T-cell (primary cell): ENCODE measurements at places on chromosomes 3 and 15.

GRCh38 chr3:149713730-149714654, 38.3 kb downstream of the COMMD2 start:
- no peak for DNase-seq

- no peak for DNase-seq
Observed at GRCh38 chr15:73607843-73608242, 25.3 kb downstream of the NPTN start.

- no peak for DNase-seq
Observed at GRCh38 chr3:88005066-88005465, 53.7 kb downstream of the CGGBP1 start.

DNA sequence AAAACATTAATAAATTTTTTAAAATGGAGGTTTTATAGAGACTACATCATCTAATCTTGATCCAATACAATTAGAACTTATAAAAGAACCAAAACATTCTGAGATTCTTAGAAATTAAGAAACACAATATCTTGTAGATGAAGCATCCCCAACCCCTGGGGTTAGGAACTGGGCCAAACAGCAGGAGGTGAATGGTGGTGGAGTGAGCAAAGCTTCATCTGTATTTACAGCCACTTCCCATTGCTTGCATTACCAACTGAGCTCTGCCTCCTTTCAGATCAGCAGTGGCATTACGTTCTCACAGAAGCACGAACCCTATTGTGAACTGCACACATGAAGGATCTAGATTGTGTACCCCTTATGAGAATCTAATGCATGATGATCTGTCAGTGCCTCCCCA, 36.3 kb downstream of the KNL1 start:
- DNase-seq: no peak

GRCh38 chr3:106589311-106589942, 720.6 kb upstream of the CBLB start:
- no peak for DNase-seq

GRCh38 chr3:191356631-191357439, 26.5 kb upstream of the UTS2B start:
- DNase-seq: no peak

DNA sequence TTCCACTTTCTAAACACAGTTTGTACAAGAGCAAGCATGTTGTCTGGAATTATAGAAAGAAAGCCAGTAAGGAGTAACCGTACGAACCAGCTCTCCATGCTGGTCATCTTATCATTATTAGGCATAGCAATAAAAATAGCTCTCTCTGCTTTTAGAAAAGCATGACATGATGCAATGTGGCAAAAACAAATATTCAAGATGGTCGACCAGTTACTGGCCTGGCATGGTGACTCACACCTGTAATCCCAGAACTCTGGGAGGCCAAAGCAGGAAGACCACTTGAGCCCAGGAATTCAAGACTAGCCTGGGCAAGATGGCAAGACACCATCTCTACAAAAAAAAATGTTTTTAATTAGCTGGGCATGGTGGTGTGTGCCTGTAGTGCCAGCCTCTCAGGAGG, 2.6 kb upstream of the MAP4 start:
- no peak for DNase-seq

DNA sequence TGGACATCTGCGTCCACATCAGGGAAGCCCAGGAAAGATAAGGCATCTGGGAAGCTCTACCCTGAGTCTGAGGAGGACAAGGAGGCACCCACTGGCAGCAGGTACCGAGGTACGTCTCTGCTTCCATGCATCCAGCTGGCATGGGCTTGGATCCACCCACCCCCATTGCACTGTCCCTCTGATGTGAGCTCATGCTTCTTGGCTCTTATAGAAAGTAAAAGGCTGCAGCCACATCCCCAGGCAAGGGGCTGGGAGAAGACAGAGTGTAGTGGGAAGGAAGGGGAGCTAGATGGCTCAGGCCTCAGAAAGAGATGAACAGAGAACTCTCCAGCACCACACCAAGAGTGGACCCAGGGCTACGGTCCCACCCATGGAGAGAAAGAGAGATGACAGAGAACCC, 18.2 kb downstream of the PTH1R start:
- no peak for DNase-seq

DNA sequence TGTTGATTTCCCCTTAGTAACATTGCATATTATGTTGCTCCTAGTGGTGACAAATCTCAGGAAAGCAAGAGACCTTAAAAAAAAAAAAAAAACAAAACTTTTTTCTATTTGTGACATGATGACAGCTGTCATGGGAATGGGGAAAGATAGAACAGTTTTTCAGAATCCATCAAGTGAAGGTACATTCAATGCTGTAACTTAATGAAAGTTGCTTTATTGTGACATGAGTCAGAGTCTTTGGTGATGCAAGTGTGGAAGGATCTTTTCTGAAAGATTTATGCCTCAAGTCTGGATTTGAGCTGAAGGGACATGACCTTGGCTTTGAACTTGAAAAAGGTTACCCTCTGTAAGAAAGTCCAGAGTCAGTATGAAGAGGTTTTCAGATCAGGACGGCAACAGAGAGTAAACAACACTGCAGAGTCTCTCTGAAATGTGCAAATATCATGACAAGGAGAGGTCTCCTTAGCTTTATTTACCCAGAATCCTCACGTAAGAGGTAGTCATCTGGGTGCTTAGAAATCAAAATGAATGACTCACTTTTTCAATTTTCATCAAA, 424.7 kb downstream of the CNTN4 start:
- no peak for DNase-seq

DNA sequence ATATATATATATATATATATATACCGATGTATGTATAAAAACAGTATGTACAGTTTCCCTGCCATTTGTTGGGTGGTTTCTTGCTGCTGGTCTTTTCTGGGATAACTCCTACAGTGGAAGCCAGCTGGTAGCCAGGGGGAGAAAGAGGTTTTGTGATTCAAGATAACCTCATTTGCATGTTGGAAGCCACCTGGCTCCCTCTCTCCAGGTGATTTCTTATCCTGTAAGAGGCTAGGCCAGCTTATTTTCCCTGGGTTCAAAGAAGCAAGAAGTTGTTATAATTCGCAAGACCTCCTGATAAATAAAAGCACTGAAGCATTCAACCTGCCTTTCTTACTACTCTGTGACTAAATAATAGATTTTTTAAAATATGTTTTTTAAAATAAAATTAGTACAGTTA, 443.3 kb downstream of the VGLL3 start:
- DNase-seq: no peak

- no peak for DNase-seq
Observed at GRCh38 chr3:36937492-36937891, 7.4 kb downstream of the TRANK1 start.

DNA sequence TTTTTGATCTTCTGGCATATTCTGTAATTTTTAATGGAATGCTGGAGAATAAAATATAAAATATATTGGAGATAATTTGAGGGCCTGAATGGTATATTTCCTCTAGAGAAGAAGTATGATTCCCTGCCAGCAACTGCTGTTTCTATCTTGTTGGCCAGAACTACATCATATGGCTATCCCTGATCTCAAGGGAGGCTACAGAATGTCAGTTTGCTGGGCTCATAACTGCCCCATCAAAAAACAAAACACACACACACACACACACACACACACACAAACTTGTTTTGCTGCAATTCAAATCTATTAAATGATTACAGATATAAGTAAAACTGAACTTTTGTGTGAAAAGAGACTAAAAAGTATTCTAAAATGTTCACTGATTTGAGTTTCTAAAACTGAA, 51.0 kb downstream of the RASA2 start:
- no peak for DNase-seq

- DNase-seq: no peak
Observed at GRCh38 chr3:23760325-23760724, 45.4 kb upstream of the UBE2E1 start.

- no peak for DNase-seq
Observed at GRCh38 chr3:107370907-107371306, 6.3 kb upstream of the CCDC54 start.

DNA sequence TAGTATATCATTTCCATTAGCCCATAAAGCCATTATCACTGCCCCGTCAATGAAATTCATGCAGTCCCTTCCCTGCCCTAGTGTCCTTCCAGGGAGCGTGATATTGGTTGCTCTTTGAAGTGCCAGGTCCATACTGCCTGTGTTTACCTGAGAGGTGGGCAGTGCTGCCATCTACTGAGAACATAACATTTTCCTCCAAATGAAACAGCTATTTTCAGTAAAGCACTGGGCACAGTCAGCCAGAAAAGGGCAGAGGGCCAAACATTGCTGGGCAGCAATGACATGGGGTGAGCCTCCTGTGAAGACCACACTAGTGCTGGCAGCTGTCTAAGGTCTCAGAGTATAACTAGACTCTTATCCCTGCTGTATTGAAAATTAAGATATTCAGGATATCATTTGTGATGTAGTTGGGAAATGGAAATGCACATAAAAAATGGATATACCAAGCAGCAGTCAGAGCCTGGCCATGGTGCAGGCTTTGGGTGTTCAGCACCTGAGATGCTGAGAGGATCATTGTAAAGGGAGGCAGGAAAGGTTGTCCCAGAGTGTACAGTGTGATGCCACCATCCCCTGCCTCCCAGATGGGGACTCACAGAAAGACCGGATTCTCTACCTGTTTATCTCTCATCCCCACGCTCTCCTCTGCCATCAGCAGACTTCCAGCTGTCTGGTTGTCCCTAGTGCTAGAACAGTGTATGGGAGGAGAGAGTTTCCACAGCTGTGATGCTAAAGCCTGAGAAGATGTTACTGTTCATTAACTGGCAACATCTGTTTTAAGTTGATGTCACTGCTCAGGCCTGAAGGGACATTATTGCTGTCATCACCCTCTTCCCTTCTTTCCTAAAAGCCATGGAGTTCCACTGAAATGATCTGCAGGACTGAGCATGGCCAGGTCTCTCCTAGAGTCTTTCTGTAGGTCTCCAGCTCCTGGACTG, 108.8 kb downstream of the ARNT2 start:
- DNase-seq: no peak

GRCh38 chr3:132417695-132418411, 551 bp downstream of the DNAJC13 start:
- peak; percentile 23 for DNase-seq

DNA sequence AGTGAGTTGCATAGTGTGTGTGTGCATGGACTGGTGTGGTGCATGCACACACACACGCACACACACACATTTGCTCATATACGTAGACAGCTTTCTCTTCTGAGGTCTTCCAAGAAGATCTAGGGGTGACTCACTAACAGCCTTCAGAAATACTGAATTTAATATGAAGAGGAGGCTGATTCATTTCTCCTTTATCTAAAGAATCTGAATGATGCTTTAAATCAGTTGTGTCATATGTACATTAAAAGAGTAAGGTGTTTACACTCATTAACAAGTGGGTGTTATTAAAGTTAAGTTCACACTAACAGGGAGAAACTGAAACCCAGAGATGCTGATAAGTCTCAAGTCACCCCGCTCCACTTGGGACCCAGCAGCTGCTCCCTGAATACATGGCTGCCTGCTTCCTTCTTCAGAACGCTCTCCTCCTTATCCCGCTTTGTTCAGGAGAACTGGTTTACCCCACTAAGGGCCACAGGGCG, 22.0 kb downstream of the TMPRSS7 start:
- DNase-seq: no peak

DNA sequence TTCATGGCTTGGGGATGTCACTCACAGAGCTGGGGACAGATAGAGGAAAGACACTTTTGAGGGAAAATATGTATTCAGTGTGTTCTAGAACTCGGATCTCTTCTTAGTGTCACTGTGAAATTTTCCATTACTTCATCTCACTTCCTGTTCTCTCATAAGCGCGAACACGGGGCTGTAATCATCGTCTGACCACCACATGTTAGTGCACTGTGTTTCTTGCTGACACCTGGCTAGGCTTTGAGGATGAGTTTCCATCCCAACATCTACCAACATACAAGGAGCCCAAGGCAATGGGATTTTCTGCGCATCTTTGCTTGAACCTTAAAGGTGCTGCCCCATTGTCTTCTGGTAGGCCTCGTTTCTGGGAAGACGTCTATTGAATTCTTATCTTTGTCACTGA, 84.0 kb downstream of the LIPC start:
- DNase-seq: no peak

GRCh38 chr3:79047581-79047980, 720.2 kb downstream of the ROBO1 start:
- no peak for DNase-seq

GRCh38 chr15:25862071-25862471, 1.1 kb downstream of the ATP10A start:
- no peak for DNase-seq

DNA sequence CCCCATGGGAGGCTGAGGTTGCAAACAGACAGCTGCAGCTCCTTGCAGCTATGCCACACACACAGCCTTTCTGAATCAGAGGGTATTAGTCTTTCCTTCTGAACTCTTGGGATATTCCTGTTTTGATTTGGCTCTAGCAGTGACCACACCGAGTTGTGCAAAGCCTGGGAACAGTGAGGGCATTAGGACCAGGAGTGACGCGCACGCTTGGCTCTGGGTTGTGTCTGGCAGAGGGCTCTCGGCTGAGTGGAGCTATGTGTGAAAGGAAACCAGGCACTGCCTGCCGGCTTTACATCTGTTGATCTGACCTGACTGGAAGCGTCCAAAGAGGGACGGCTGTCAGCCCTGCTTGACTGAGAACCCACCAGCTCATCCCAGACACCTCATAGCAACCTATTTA, at the start of gene GALNT15:
Gene GALNT15 (plus strand): TSS at position 292 of the 400 bp plus-strand sequence. CDS start 472 bp downstream, outside the sequence.
- no peak for DNase-seq

GRCh38 chr3:62923066-62923465, 47.9 kb upstream of the CADPS start:
- DNase-seq: no peak

DNA sequence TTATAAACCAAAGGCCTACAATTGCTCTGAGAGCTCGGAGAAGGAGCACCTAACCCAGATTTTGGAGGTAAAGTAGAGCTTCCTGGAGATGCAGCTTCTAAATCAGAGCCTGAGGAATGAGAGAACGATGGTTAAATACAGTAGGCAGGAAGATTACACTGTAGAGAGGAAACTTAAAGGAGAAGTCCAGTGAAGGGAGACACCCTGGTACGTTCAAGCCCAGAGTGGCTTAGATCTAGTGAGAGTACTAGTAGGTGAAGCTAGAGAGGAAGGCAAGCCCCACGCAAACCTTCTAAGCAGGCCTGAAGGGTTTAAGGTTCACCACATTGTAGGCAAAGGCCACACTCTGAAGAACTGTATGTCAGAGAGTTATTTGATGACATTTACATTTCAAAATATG, 33.4 kb downstream of the SLC49A4 start:
- no peak for DNase-seq

DNA sequence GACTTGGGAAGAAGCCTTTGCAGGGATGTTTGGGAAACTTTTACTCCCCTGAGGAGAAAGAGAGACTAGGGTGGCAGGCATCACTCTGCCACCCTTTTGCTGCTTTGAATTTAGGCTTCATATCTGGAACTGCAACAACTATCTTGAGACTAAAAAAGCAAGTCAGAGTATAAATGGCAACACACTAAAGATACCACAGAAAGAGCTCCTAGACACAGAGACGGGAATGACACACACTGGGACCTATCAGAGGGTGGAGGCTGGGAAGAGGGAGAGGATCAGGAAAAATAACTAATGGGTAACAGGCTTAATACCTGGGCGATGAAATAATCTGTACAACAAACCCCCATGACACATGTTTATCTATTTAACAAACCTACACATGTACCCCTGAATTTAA, 237.8 kb downstream of the FGF12 start:
- DNase-seq: no peak
